Activated CD8-positive, alpha-beta memory T cell treated with anti-CD3 and anti-CD28 coated beads for 48 hours (primary cell): ENCODE measurements at places on chromosomes 12 and 14.

- no peak for DNase-seq
These were observed 151.3 kb downstream of the BTG1 start for GRCh38 chr12:91994208-91994797.

DNA sequence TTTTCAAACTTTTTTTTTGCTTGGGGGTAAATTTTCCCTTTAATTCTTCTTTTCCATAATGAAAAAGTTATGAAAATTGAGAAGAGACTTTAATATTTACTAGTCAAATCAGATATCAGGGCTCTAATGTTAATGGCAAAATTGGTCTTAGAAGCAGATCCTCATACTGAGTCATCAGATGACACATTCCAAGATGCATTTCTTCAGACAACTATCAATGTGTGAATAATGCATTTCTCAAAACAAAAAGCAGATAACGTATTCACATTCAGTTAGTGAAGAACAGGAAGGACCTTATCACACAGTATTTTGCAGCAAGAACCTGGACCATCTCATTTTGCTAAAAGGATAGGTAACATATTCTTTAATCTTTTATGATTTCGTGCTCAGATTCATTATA, 130.7 kb downstream of the GPHN start:
- no peak for DNase-seq

DNA sequence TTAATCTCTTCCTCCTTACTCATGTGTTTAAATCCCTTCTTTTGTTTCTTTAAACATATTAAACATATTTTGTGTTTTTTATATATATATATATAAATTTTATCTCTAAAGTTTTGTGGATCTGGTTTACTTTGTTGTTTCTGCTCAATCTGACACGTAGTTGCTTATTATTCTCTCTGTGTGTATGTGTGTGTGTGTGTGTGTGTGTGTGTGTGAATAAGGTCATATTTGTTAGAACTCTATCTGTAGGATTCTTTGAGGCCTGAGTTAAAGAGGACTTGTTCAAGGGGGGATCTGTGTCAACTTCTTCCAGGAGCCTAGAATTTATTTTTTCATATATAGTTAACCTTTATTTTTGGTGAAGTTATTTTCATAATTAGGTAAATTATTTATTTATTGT, 2.7 kb downstream of the GPR65 start:
- no peak for DNase-seq

DNA sequence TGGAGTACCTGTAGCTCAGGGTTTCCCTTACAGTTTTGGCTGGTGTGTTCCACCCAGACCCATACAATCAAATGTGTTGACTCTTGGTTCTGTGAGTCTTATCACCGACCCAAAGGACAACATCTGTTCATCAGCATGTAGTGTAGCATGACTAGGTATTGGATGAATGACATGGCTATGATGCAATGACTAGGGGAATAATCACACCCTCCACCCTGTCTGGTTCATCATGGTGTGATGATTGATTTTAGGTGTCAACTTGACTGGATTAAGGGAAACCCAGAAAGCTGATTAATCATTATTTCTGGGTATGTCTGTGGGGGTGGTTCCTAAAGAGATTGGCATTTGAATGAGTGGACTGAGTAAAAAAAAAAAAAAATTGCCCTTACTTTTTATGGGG, 311.3 kb downstream of the DPF3 start:
- DNase-seq = no peak

DNA sequence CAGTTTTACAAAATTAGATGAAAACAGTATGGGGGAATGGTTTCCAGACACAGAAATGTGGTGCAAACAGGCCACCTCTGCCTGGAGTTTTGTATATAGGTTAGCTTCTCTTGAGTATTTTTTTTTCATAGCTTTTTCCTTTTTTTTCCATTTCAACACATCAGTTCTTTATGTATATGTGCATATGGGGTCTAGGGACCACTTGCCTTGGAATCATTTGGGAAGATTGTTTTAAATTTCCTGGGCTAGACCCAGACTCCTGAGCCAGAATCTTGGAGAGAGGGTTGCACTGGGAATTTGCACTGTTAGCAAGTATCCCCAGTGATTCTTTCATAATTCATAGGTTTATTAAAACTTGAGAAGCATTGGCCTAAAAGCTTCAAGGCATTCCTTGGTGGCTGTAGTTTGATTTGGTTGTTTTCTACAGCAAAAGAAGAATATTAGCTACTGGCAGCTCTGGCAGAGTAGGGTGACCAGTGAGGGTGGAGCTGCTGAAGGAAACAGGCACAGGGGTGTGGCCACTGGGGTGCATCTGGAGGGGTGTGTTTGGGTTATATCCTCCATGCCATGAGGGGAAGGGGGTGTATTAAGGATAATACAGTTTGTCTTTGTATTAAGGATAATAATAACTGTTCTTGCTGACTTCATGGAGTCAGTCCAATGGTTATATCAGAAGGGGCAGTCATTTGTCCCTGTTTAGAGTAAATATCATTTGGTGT, 22.8 kb downstream of the PPP1R36 start:
- no peak for DNase-seq
